ENCODE measurements at places on chromosomes 2 and 18. TPM values are rescaled to one million over a fixed set of nuclear protein-coding genes. Genes with fewer than 3 reads are reported as not detected.
A peak's percentile ranks its signal among the peaks of the same experiment; 100 is the strongest.

TFPI gene
- 66.8 TPM for total RNA-seq

- DNase-seq = no peak
These were observed 156.7 kb downstream of the FHOD3 start for GRCh38 chr18:36454245-36454644.

CPLX4 gene
- total RNA-seq = not detected

GRCh38 chr2:1898461-1899395, 154.4 kb upstream of the PXDN start:
- no peak for DNase-seq

DNA sequence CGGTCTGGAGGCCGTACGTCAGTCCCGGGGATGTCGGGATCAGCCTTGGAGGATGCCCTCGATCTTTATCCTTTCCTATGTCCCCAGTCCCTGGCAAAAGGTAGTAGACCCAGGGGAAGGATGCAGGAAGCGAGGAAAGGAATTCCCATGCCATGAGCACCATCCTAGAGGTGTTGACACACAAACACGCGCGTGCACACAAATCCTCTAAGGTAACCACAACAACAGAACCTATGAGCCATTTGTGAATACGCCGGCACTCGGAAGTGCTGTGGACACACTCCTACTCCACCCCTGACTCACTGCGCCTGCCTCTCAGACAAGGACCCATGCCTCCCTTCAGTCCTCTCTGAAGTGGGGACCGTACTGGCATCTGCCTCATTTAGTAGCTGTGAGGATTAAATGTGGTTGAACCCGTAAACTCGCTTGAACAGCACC, 11.3 kb upstream of the MLPH start:
- DNase-seq = peak; percentile 43

DNA sequence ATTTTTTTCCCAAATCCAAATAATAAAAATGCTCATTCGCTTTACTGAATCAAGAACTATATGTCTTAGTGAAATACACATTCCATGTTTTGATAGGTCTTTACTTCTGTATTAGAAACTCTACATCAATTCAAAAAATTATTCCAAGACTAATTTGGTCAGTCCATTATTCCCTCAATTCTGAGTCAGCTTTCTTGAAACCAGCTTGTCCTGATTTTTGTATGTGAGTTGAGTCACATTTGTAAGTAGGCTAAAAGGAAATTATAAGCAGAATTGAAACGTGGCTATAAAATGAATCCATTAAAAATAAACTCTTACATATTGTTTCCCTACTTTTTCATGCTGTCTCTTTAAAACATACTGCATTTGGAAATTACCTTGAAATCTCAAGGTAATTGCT, 113.0 kb downstream of the DNER start:
- no peak for DNase-seq

GRCh38 chr2:207073801-207074678, 91.7 kb downstream of the KLF7 start:
- no peak for DNase-seq

DNA sequence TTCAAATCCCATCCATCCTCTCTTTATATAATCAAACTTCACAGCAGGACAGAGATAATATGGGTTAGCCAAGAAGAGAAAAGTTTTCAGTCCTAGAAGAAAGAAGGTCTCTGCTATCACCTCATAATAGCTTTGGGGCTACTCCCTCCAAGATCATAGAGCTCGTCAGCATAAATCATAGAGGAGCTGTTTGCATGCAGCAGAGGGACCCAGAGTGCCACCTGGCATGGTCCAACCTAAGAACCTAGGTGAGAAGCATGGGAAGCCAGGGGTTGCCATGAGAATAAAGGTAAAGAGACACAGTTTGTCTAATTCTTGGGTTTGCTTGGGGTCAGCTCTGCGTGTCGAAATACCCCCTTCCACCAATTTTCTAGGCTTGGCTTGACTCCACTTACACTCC, 87.1 kb upstream of the CYP1B1 start:
- DNase-seq = no peak
